ENCODE measurements at places on chromosomes 7 and 10.

DNA sequence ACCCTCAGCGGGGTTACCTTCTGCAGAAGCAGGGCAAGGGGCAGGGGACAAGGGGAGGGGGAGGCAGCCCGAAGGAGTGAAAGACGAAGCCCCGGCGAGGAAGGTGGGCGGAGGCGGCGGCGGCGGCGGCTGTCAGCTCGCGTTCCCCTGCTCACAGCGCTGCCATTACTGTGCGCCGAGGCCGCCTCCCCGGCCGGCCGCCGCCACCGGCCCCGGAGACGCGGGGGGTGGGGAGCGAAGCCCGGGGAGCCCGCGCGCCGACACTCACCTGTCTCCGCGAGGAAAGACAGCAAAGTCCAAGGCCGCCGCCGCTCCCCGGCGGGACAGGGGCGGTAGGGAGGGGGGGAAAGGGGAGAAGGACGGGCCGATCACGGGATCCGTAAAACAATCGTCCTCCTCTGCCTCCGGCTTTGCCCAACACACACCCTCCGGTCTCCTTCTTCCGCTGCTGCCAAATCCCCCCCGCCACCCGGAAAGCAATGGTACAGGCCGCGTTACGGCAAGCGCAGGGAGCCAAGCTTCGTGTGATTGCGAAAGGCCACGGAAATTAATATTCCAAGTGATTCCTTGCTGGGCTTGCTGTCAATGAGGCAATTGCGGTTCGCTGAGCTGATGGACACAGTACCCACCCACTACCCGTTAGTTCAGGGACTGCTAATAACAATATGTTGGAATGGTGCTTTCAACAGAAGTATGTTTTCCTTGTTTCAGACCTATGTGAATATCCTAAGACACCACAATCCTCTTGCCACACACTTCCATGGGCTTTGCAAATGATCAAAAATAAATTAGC is at the start of gene CUL2:
CUL2 (minus strand) TSS at position 180 of the 793 bp plus-strand sequence. CDS start 19,024 bp downstream, outside the sequence.
- DNase-seq, result peak; percentile 95

- DNase-seq, result no peak
Measured at GRCh38 chr10:52452600-52453493, 138.8 kb downstream of the DKK1 start.

GRCh38 chr7:122988333-122988732 is 7.2 kb downstream of the TAS2R16 start:
- DNase-seq, result no peak

DNA sequence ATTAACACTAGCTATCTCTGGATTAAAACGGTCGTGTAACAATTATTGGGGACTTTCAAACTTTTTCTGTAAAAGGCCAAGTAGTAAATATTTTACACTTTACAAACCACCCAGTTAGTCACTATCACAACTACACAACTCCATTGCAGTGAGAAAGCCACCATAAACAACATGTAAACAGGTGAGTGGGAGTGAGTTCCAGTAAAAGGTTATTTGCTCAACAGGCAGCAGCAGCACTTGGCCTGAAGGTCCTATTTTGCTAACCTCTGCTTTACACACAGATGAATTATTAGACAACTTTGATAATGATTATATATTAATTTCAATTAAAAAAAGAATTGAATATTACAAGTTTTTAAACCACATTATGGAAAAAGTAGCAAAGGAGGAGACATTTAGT is 15.8 kb upstream of the AGMO start:
- DNase-seq, result no peak

DNA sequence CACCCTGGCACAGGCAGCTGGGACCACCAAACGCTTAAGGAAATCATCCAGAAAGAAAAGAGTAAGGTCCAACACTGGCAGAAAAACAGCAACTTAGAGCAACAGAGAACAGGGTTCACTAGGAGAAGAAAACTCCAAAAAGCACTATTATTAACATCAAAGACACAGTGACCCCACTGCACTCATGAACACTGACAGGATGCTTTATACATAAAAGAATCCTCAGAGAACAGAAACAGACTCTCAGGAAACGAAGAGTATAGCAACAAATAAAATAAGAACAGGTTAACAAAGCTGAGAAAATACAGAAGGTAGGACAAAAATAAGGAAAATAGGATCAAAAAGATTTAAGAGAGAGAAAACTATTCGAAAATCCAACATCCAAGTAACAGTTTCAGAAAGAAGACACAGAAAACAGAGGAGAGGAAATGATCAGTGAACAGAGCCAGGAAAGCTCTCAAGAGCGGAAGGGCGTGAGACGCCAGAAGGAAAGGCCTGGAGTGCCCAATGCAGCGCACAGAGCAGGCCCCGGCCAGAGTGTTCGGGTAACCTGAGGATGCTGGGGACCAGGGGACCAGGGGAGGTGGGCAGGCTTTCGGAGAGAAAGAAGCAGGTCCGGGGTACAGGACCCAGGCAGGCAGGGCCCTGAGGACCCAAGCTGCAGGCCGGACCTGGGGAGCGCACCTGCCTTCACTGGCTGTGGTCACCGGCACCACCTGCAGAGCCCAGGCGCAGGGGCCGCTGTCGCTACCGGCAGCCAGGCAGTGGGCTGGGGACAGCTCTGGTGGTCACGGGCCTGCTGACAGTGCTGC is 258.2 kb downstream of the MAD1L1 start:
- DNase-seq, result no peak

GRCh38 chr10:30671026-30671616 is 41.6 kb upstream of the LYZL2 start:
- peak; percentile 65 for DNase-seq

DNA sequence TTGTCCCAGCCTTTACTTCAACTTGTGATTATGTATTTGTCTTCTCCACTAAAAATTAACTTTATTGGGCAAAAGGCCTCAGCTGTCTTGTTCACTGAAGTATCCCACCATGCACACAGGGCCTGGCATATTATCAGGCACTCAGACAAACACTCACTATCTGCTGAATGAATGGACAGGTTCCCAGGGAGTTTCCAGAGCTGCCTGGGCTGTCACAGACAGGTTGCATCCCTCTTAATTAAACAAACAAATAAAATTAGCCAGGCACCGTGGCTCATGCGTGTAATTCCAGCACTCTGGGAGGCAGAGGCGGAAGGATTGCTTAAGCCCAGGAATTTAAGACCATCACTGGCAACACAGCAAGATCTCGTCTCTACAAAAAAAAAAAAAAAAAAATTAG is 1.5 kb upstream of the TSPAN14 start:
- DNase-seq, result no peak

GRCh38 chr10:73859784-73860491 is 14.4 kb downstream of the CAMK2G start:
- peak; percentile 47 for DNase-seq

GRCh38 chr10:132913559-132914115 is 28.7 kb downstream of the CFAP46 start:
- DNase-seq, result no peak

DNA sequence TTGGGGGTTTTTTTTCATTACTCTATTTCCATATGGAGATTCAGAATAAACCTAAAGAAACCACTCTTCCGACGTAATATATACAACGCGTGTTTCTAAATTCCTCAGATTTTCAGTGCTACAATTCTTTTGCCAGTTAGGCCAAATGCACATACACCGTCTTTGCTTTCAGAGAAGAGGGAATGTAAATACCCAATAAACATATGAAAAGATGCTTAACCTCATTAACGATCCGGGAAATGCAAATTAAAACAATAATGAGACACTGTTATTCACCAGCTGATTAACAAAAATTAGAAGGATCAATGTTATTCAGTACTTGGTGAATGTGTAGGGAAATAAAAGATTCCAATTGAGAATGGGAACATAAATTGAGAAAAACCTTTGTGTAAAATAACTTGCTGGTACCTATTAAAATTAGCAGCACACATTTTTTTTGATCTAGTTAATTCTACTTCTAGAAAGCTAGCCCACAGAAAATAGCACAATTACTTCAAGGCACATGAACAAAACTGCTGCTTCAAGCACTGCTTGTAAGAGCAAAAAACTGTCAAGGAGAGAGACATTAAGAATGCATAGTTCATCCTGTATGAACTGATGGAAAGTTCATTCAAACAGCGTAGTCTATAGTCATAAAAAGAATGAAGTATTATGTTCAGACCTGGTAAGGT is 56.7 kb downstream of the FGFR2 start:
- no peak for DNase-seq

DNA sequence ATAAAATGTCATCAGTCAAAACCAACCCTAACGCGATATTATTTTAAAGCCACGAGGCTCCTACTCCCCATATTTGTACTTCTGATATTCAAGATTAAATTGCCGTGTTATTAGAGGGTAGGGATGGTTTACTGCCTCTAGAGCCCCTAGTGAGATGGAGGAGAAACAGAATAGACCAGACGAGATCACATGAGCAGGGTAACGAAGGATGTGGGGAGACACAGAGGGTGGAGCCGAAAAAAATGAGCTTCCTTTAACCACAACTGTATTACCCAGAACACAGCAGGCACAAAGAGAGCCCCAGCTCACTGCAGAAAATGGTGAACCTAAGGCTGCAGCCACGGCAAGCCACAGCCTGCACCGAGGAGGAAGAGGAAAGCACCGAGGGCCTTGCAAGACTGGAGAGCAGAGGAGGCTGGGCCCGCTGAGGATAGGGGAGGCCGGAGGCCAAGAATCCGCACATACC is 14.3 kb downstream of the ZC3HAV1 start:
- no peak for DNase-seq

- DNase-seq, result no peak
Measured at GRCh38 chr7:133011746-133012145, 70.1 kb downstream of the CHCHD3 start.

DNA sequence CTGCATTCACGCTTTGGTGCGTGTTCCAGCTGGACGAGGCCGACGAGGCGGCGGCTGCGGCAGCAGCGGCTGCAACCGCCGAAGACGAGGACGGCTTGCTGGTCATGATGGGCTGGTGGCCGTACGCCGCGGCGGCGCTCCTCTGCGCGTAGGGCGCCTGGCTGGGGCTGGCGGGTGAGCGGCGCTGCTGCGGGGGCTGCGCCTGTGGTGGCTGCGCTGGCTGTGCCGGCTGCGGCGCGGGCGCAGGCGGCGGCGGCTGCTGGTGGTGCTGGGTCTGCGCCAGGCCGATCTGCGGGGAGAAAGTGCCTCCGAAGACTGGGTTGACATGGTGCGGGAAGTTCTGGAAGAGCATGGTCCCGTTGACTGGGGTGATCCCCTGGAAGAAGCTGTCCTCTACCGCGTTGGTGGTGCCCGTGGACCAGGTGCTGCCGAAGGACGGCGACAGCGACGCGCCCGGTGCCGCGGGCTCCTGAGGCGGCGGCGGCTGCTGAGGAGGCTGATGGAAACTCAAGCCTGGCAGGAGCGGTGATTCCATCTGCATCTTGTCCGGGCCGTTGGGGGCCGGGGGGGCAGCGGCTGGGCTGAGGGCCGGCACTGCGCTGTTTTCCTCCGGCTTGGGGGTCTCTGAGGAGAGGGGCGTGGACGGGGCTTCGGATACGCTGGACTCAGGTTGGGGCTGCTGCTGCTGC is 51.1 kb downstream of the CPEB3 start:
- DNase-seq, result peak; percentile 68

- peak; percentile 58 for DNase-seq
Measured at GRCh38 chr7:100407285-100408180, 21.0 kb downstream of the ZCWPW1 start.

- peak; percentile 45 for DNase-seq
Measured at GRCh38 chr10:73591935-73592699, 975 bp upstream of the USP54 start.

- DNase-seq, result peak; percentile 45
Measured at GRCh38 chr7:16347827-16348192, 73.5 kb downstream of the CRPPA start.

GRCh38 chr7:155913291-155913690 is 101.0 kb upstream of the SHH start:
- peak; percentile 7 for DNase-seq

- peak; percentile 86 for DNase-seq
Measured at GRCh38 chr10:79112881-79113431, 44.2 kb downstream of the ZMIZ1 start.

DNA sequence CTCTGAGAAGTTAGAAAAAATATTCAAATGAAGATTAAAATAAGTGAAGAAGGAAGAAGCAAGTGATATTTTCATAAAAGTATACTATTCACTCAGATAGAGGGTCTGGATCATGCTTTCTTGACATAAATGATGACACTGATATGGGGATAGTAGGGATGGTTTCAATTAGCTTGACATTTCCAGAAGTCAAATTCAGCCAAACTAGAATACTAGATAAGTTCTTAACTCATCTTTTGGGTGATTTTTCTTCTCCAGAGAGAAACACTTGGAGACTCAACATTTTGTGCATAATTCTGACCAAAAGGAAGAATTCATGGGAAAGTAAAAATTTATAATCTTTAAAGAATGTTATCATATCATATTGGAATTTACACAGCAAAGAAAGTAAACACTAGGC is 152.0 kb upstream of the LRGUK start:
- no peak for DNase-seq

- DNase-seq, result no peak
Measured at GRCh38 chr7:146223851-146224250, 107.2 kb downstream of the CNTNAP2 start.

DNA sequence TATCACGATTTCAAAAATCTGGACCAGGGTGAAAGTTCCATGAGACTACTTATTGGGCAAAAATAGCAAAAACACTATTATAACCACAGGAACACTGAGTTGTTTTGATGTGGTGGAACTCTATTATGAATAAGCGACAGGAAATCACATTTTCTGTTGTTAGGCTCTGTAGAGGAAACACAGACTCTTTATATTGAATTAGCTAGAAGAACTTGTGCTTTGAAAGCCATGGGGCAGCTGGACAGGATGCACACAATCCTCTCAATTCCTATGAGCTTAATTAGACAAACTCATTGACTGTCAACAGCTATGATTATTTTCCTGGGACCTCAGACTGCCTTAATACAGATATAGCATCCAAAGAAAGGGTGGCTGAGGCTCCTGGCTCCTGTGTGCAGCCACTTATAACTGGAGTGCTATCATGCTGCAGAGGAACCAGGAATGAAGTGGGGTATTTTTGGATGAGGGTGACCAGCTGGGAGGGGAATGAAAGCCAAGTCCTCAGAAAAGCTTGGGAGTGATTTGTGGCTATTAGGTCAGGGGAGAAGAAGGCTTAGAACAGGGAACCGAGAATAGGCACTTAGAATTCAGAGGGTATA is 657.3 kb downstream of the TYW1 start:
- DNase-seq, result no peak

GRCh38 chr10:118790058-118790457 is 35.3 kb upstream of the CACUL1 start:
- no peak for DNase-seq

GRCh38 chr10:3738855-3739350 is 46.1 kb downstream of the KLF6 start:
- DNase-seq, result no peak

- no peak for DNase-seq
Measured at GRCh38 chr7:135098391-135098790, 49.5 kb upstream of the TMEM140 start.

GRCh38 chr7:76008156-76008687 is 13.8 kb upstream of the TMEM120A start:
- no peak for DNase-seq
